ENCODE measurements at places on chromosomes 5 and 9.
A peak's percentile ranks its signal among the peaks of the same experiment; 100 is the strongest.

- DNase-seq = no peak
These were observed 139.3 kb upstream of the NFIB start for GRCh38 chr9:14453286-14453685.

GRCh38 chr9:127519301-127520166 lies 68.2 kb downstream of the LRSAM1 start:
- DNase-seq = peak; percentile 98

GRCh38 chr5:65086234-65086890 lies 317.6 kb downstream of the CWC27 start:
- DNase-seq = peak; percentile 77

DNA sequence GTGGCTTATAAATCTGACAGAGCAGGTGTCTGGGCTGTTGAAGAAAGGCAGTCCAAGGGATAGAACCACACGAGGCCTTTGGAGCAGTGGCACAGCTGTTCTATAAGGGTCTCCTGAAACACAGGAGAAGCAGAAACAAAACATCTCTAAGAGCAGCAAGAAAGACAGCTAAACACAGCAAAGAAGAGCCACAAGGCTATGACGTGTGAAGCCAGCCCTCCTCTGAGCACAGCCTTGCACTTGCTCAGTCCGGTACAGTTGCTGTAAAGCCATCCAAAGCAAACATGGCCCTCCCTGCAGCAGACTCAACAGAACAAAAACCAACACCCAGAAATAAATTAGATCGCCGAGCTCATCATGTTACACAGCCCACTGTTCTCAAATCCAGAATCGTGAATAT lies 2.6 kb upstream of the GZMK start:
- no peak for DNase-seq

- no peak for DNase-seq
These were observed 86.0 kb downstream of the PAX5 start for GRCh38 chr9:36948051-36948450.

GRCh38 chr9:90810691-90811090 lies 9.1 kb downstream of the SYK start:
- no peak for DNase-seq

GRCh38 chr9:82467436-82467835 lies 478.9 kb downstream of the SPATA31D1 start:
- DNase-seq = no peak

DNA sequence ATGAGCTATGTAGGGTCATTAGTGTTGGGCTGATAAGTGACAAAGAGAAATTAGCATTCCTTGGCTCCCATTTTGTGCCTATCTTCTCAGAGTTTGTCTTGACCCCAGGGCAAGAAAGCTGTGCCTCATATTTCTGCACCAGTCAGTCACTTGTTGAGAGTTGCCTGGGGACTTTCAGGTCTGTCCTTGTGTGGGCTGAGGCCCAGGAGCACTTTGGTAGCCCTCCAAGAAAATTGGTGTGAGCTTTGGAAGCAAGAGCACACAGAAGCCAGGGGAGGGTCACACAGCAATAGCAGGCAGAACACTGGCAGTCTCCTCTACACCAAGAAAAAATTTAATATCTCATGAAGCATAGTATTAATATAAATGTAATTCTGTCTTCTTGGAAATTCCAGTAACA lies 239.9 kb downstream of the NPR3 start:
- no peak for DNase-seq

GRCh38 chr9:33177086-33177485 lies 9.9 kb upstream of the B4GALT1 start:
- no peak for DNase-seq

GRCh38 chr9:93662952-93663572 lies 86.7 kb downstream of the PHF2 start:
- DNase-seq = no peak

DNA sequence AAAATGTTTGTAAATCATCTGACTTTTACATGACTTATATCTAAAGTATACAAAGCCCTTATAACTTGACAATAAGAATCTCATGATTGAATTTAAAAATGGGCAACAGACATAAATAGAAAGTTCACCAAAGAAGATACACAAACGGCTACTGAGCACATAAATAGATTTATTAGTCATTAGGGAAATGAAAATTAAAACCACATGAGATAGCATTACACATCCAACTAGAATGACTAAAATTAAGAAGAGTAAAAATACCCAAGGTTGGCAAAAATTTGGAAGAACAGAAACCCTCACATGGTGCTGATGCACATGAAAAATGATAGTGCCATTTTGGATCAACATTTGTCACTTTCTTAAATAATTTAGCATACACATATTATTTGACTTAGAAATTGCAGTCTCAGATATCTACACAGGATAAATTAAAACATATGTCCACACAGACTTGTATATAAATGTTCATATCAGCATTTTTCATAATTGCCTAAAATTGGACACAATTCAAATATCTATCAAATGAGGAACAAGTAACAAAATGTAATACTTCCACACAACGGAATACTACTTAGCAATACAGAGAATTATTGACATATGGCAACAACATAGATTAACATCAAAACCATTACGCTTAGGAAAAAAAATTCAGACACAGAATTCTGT lies 359.1 kb upstream of the DAB2 start:
- peak; percentile 80 for DNase-seq

DNA sequence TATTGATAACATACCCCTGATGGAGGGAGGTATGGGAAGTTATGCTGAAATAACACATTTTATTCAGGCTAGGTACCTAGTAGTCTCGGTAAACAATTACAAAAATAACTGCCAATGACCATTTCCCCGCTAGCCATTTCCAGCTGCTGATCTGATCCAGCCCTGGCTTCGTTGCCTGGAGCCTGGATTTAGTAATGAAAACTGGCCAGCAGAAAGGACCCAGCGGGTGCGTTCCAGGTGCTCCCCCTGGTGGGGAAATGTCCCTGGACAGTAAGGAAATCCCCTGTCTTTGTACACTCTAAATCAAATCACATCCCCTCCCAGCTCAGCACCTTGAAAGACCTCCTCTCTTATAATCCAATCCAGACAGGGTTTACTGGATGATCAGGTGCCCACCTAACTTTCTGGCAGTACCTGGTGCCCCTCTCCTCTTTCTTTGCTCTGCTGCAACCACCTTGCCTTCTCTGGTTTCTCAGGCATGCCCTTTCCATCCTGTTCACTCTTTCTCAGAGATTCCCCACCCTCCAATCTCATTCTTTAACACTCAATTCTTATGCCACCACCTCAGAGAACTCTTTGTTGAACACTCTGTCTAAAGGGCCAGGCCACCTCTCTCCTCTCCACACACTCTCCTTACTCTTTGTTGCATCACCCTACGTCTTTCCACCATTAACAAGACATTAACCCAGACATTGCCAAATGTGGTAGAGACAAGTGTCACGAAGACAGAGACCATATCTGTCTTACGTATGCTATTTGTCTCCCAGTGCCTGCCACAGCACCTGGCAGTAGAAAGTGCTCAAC lies 50.1 kb upstream of the SMAD5 start:
- DNase-seq = peak; percentile 78

GRCh38 chr5:36982146-36982545 lies 105.6 kb downstream of the NIPBL start:
- peak; percentile 44 for DNase-seq

- no peak for DNase-seq
These were observed 52.5 kb downstream of the AP3B1 start for GRCh38 chr5:78242001-78242400.

GRCh38 chr5:172111852-172112225 lies 76.2 kb downstream of the STK10 start:
- peak; percentile 93 for DNase-seq

Measured in fibroblast of upper back skin (primary cell).